Activated T-cell treated with anti-CD3 and anti-CD28 coated beads, Interleukin-2, amount 50 U/mL, for 72 hours (primary cell): ENCODE measurements at places on chromosomes 3 and 15.

DNA sequence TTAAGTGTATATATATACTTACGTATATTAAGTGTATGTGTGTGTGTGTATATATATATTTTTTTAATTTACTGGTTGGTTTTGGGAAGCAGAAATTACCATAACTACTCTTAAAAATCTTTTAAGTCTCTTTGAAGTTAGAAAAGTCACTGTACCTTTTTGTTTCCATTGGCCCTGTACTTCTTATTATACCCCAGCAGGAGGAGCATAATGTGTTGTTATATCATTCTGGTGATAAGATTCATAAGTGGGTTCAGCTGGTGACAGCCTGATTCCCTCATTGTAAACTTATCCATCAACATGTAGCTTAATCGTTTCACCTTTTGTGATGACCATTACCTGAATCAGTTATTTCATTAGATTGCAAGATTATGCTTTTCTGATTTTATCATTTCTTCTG lies 30.8 kb downstream of the MLH1 start:
- DNase-seq, result no peak

DNA sequence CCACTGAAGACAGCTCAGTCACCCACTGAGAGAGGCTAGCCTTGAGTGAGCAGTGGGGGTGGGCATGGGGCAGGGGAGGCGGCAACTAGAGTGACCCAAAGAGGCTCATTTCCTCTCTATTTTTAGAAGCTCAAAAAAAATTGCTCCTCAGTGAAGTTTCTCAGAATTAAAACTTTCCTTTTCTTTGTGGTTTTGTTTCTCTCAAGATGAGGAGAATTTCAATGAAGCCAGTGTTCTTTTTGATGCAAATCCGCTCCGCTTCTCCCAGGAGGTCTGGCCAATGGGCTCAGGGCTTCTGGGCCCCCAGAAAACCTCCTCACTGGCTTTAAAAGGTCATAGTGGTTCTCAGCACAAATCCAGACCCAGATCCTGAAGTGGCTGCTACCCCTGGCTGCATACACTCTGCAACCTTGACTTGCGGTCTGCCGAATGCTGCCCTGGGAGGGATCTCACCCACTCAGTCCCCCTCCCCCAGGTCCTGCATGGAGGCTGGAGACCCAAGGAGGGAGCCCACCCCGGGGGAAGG lies at the start of gene ACSBG1:
Gene ACSBG1, minus strand, starts transcription at position 51 of the 526 bp plus-strand sequence. CDS start 64 bp downstream, outside the sequence.
- no peak for DNase-seq

DNA sequence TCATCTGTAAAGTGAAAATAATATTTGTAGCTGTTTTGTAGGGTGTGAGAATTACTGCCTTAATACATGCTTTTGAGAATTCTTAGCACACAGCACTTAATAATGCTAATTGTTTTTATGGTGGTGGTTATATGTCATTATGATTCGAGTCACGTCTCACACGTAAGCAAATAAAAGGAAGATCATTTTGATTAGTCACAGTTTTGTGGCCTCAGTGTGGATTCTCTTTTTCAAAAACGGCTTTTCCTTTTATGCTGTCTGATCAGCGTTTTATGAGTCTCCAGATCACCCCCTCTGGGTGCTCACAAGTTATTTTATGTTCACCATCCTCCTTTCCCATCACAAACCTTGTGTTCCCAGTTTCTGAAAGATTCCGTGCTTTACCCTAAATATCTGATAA lies 255.6 kb upstream of the CNTN4 start:
- no peak for DNase-seq

GRCh38 chr3:198107840-198108734 lies 148.1 kb downstream of the LMLN start:
- no peak for DNase-seq

- DNase-seq, result no peak
Measured at GRCh38 chr3:189317911-189318310, 146.1 kb downstream of the TPRG1 start.

DNA sequence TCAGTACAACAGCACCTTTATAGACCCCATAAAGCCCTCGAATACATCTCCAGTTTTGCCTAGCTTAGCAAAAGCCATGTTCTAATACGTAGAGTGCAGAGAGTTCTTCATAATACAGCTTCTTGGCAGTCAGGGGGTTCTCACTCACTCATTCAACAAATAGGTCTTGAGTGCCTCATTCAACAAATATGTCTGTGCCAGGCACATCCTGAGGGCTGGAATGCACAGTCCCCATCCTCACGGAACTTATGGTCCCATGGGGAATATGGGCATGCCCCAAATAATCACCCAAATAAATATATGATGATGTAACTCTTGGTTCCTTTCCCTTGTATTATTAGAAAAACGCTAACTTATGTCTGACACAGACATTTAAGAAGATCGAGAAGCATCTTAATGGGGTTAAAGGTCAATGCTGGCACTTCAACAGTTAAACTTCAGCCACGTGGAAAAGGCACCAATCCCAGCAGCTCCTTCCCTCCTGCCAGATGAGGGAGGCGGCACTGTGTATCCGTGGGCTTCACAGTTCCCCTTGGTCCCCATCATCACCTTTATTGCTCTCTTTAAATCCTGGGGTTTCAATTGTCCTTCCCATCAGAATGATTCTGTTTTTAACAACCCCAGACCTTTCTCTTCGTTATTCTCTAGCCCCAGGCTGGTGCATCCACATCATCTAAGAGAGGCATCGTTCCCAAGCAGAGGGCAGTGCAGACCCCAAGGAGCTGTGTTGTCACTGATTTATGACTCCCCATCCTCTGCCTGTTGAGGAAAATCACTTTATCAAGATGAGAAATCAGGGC lies 18.9 kb upstream of the SEMA5B start:
- no peak for DNase-seq

DNA sequence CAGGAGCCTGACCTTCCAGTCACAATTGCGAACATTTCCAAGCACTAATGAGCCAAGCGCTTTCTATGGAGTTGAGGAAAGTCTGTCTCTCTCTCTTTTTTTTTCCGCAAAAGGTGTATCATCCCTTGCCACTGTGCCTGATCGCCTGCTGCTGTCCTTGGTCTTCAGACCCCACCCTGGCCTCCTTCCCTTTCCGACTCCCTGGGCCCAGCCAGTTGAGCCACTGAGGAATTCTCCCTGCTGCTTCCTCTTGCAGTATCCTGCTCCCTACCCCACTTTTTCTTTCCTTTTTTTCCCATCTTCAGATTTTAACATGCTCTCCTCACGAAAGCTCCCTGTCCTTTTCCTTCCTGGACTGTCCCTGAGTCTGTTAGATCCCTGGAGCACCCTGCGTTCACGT lies 396.5 kb upstream of the C2CD4B start:
- no peak for DNase-seq
